ENCODE measurements at places on chromosomes 5 and 9.

GRCh38 chr5:174176511-174176910, 131.0 kb downstream of the NSG2 start:
- DNase-seq: no peak

DNA sequence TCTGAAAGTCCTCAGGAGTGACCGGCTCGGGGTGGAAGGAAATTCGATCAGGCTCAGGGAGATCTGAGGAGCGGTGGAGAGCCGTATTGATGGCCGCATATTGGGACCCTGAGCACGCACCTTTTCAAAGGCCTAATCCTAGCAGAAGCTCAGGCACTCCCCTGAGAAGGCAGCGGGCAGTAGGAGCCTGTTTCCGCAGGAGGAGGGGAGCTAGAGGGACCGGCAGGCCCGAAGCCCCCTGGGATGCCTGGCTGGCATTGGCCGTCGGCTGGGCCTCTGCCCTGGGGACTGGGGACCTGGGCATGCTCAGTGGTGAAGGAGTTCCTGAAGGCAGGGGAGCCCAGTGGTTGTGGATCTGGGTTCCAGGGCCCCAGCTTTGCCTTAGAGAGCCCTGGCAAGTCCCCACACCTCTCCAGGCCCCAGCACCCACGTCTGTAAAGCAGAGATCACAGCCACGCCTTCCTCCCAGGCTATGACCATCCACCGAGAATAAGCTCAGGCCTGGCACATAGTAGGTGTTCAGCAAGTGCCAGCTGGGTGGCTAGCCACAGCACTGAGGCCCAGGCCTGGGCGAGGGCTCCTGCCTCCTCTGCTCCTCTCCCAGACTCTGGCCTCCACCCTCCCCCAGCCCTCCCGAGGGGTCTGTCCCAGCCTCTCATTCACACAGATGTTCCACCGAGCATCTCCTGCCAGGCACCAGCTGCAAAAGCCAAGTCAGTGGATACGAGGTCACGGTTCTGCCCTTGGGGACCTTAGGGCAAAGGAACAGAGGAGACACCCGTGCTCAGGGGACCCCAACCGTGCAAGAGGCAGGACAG, 17.2 kb upstream of the QRFP start:
- DNase-seq: no peak

DNA sequence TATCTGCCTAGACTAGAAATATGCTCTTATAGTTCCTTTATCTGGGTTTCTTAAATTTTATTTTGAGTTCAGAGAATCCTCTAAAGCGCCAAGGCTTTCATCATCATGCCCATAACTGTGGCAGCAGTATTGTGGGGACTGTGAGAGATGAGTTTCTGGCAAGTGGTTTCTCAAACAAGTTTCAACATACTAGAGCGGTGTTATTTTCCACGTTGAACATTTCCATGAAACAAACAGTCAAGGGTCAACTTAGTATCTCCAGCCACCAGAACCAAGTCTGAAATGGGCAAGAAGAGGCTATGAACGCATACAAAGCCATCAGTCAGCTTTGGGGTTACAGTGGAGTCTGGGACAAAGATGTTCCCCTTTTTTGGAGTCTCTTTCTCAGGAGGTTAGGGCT, 40.3 kb downstream of the SERINC5 start:
- no peak for DNase-seq

DNA sequence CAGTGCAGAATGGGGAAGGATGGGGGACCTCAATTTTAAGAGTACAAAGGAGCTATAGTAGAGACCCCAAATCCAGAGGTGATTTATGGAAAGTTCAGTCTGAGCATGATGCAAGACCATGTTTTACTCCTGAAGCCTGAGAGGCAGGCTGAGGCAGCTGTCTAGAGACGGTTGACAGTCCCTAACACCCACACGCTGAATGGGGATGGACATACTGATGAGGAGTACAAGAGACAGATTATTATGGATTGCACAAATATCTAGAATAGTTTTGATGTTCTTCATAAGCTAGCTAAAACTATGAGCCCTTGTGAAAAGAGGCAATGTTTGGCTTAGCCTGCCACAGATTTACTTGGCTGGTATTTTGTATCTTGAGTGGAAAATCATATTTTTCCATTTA, 64.5 kb downstream of the PRR16 start:
- DNase-seq: no peak

- no peak for DNase-seq
Observed at GRCh38 chr5:141850244-141850768, 27.9 kb downstream of the PCDH1 start.

GRCh38 chr9:129524582-129525270, 96.2 kb downstream of the C9orf50 start:
- no peak for DNase-seq

GRCh38 chr5:132666310-132667123, 7.3 kb upstream of the IL4 start:
- no peak for DNase-seq

Measured in progenitor cell of endocrine pancreas (in vitro differentiated cells).